ENCODE measurements at places on chromosomes 16 and 17. TPM values are rescaled to one million over a fixed set of nuclear protein-coding genes. Genes with fewer than 3 reads are reported as not detected.

PHOSPHO1 gene
- not detected for total RNA-seq

SLC52A1 gene
- not detected for total RNA-seq

TADA2A gene
- total RNA-seq, result 55.4 TPM

RPRML gene
- total RNA-seq, result not detected

EFCAB5 gene
- total RNA-seq, result 0.42 TPM

UMOD gene
- not detected for total RNA-seq

RASL10B gene
- 0.14 TPM for total RNA-seq

TLCD2 gene
- 0.78 TPM for total RNA-seq

IL32 gene
- total RNA-seq, result 678 TPM

ARL6IP1 gene
- 113 TPM for total RNA-seq

RABEP1 gene
- total RNA-seq, result 77.0 TPM

ARL5C gene
- not detected for total RNA-seq
